ENCODE measurements at places on chromosomes 4 and X. TPM values are rescaled to one million over a fixed set of nuclear protein-coding genes. Genes with fewer than 3 reads are reported as not detected.

Gene SPANXN4
- total RNA-seq = not detected

Gene STARD8
- total RNA-seq = 9.5 TPM

Gene RASL11B
- total RNA-seq = 3.6 TPM

Gene STPG2
- total RNA-seq = not detected

Gene TSPAN6
- 39.5 TPM for total RNA-seq

DNA sequence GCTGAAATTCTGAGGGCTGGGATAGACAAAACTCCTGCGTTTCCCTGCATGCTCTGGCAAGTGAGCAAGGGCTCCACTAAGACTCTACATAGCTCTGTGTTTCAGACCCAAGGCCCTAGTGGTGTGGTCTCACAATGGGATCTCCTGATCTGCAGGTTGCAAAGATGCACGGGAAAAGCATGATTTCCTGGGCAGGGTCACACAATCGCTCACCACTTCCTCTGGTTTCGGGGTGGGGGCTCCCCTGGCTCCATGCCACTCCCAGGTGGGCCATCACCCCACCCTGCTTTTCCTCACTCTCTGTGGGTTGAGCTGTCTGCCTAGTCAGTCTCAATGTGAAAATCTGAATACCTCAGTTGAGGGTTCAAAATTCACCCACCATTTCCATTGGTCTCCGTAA, 111.5 kb downstream of the KLF8 start:
- DNase-seq = no peak

- DNase-seq = no peak
These were observed 4.1 kb upstream of the USP11 start for GRCh38 chrX:47228550-47229270.

- no peak for DNase-seq
These were observed 455.7 kb downstream of the BCOR start for GRCh38 chrX:39642071-39642470.

- DNase-seq = no peak
These were observed 797 bp downstream of the PKD2 start for GRCh38 chr4:88008122-88008742.

- DNase-seq = no peak
These were observed 47.8 kb upstream of the CAMK2D start for GRCh38 chr4:113809311-113809710.

GRCh38 chr4:121182296-121182695, 18.2 kb upstream of the TNIP3 start:
- no peak for DNase-seq

GRCh38 chrX:148632444-148632843, 132.0 kb downstream of the AFF2 start:
- no peak for DNase-seq

GRCh38 chrX:109840585-109840984, 107.5 kb upstream of the ACSL4 start:
- DNase-seq = peak; percentile 79

DNA sequence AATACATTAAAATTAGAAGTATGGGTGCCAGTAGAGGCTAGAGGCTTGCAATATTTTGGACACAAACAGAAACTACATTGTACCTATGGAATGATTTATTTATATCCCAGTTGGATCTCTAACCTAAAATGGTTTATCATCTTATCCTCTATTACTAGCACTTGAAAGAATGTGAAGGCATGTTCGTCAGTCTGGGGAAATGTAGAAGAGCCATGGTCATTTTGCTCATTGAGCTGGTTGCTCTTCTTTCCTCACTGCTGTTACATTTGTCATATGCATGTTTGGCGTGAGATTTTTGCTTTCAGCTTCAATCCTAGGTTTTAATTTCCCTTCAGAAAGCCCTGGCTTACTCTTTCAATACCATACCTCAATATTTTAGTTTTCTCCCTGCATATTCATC, 82.4 kb upstream of the MYOZ2 start:
- DNase-seq = no peak

GRCh38 chr4:36115312-36115711, 129.0 kb downstream of the ARAP2 start:
- DNase-seq = no peak

DNA sequence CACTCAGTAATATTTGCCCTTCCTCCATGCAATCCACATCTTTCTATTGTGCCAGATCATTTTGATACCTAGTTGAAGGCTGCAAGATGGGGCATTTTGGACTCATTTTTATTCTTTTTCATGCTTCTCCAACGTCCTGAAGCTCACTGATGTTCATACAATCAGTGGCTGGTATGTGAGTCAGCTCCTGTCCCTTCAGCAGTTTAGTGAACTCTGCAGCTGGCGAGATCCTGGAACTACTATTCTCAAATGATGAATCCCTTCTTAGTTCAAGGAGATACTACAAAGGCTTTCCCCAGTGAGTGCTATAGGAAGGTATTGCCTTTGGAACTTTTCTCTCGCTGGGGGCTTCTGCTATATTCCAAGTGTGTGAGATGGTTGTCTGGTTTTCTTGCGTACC, 9.6 kb upstream of the CCDC149 start:
- no peak for DNase-seq
